ENCODE measurements at places on chromosomes 2 and 18.

- DNase-seq = no peak
These were observed 66.3 kb downstream of the FAM168B start for GRCh38 chr2:131026919-131027318.

DNA sequence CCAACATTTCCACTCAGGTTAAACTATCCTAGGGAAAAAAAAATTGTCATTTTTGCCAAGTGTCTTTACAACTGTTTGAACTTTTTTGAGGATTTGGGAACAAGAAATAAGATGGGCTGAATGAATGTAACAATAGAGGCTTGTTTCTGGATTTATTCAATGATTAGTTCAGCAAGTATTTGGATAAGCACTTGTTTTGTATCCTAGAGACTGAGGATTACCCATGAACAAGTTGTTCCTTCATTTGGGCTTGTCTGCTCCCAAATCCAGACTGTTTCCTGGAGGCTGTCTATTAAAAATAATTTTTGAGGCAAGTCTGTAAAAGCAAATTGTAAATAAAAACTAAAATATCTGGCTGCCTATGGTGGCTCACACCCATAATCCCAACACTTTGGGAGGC is 62.0 kb upstream of the CSRNP3 start:
- no peak for DNase-seq

GRCh38 chr2:231355508-231356465 is 39.7 kb upstream of the B3GNT7 start:
- DNase-seq = no peak

DNA sequence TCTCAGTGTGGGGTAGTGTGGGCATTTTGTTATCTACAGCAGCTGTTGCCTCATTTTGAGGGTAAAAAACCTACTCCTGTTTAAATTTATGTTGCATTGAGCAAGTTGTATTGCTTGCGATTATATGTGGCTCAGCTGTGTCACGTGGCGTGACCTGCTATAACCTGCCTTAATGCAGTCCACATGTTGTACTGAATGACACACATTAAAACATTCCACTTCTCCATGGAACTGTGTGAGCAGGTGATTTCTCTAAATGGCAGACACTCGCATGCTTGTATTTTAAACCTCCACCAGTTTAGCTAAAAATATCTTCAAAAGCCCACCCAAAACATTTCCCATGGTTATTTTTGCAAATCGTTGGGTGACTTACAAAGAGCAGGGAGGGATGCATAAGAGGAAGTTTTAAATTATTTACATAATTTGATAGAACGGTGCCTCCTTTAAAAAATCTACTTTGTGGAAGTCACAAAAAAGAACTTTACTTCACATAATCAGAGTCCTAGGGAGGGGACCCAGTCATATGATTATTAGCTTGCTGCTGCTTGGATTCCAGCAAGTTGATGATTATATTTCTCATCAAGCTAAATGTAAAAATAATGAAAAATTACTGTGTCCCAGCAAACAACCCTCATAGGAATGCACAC is 163.3 kb upstream of the ZEB2 start:
- DNase-seq = no peak

Data from substantia nigra (tissue), 51 donors.